D721Med (cell line): ENCODE measurements at places on chromosomes 11 and 22.

- DNase-seq, result no peak
These were observed 1.1 kb downstream of the TIMM10B start for GRCh38 chr11:6482441-6482840.

GRCh38 chr11:126303623-126304456, at the start of gene DCPS:
Gene DCPS, plus strand, starts transcription at chr11:126304060. Its CDS starts 21 bp downstream, at chr11:126304081.
- DNase-seq, result peak; percentile 94

DNA sequence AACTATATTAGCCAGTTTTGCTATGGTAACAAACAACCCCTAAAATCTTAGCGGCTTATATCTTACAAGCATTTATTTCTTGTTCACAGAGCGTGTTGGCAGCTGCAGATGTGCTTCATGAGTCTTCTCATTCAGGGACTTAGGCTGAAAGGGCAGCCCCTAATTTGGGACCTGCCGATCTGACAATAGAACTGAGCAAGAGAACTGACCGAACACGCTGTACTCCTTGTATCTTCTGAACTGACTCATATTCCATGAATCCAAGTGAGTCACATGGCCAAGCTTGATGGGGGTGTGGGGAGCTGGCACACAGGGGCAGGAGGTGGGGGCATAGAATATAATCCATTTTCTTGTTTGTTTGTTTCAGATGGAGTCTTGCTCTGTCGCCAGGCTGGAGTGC, 481.7 kb upstream of the CADM1 start:
- no peak for DNase-seq

DNA sequence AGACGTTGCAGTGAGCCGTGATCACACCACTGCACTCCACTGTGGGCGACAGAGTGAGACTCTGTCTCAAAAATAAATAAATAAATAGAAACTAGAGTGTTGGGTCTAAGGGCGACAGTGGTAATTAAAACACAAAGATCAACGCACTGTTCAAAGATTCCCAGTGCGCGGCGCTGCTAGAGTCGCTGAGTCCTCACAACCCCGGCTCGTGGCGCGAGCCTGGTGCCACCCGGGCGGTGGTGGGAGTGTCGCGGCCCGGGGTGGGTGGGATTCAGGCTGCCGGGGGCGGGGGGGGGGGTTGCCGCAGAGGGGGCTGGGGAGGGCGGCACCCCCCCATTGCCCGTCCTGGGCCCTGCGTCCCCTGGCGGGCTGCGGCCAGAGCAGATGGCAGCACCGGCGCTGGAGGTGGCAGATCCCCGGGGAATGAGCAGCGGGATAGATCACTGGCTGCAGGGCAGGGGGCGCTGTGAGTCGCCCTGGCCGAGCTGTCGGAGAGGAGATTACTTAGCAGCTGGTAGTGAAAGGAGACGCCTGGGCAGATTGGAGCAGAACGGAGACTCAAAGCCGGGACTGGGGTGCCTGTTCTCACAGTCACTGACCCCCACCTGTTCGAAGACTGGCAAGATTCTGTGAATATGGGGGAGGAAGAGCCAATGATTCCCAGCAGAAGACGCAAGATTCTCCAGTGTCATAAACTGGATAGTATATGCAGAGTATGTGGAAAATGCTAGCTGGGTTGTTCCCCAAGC, 30.2 kb upstream of the APOBEC3A start:
- peak; percentile 25 for DNase-seq

- DNase-seq, result no peak
These were observed 17.3 kb downstream of the RHOD start for GRCh38 chr11:67073908-67074307.

DNA sequence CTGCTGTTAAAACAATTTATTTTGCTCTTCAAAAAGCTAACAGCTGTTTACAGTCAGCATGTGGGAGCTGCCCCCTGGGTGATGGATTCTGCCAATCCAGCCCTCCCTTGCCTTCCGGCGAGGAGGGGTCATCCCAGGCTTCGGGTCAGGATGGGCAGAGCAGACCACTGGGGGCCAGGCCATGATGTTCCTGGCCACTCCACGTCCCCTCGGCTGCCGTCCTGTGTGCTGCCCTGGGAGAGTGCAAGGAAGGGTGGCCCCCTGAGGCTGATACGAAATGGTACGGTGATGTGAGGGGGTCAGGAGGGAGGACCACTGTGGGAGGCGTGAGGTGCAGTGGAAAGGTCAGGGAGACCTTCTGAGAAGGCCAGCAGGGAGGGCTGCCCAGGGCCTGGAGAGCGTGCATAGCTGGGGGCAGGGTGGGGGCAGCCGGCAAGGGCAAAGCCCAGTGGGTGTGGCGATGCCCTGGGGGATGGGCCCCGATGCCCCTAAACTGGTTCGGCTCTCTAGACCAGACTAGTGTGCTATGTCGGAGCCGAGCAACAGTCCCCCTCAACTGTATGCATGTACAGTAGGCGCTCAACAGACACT, 41.3 kb downstream of the RTN4R start:
- DNase-seq, result no peak

DNA sequence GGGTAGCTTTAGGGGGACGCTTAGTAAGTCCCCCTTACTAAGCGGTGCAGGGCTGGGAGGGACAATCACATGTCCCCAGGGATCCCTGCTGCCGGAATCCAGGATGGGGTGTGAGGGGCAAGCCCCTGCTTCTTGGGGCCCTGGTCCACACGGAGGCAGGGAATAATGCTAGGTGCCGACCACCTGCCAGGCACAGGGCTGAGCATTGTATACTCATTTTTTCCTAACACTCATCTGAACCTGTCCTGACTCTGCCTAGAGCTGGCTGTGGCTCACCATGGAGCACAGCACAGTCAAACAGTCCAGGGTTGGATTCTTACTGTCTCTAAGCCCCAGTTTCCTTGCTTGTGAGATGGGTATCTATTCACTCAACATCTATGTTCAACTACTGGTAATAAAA, 1.4 kb upstream of the LTBP3 start:
- DNase-seq, result no peak

GRCh38 chr11:123202155-123203151, 7.4 kb upstream of the CLMP start:
- DNase-seq, result no peak

DNA sequence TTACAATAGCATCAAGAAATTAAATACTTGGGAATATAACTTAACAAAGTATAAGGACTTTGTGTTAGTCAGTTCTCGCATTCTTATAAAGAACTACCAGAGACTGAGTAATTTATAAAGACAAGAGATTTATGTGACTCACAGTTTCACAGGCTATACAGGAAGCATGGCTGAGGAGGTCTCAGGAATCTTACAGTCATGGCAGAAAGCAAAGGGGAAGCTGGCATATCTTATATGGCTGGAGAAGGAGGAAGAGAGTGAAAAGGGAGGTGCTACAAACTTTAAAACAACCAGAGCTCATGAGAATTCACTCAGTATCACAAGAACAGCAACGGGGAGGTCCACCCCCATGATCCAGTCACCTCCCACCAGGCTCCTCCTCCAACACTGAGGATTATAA, 32.0 kb upstream of the CCDC134 start:
- DNase-seq, result no peak
